Skeletal muscle cell (primary cell): ENCODE measurements at places on chromosomes 6 and 20.

DNA sequence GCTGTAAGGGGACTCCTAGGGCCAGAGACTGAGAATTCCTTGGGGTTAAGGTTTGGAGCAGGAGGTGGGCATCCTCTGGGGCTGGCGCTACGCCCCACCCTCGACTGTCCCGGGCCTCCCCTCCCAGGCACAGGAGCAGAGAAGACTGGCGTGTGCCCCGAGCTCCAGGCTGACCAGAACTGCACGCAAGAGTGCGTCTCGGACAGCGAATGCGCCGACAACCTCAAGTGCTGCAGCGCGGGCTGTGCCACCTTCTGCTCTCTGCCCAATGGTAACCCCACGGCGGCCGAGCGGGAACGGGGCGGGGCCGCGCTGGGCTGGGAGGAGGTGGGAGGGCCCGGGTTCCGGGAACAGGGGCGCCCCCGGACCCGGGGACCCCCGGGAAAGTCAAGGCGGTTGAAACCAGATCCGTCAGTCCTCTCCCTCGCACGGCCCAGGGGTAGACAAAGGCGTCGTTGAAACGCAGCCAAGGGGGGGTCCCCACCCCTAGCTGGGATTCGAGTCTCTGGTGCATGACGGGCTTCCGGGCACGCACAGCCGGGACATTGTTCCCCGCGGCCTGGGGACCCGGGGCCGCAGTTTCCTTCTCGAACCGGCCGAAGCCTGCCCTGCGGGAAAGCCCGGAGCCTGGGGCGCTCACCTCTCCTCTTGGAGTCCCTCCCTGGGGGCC, 844 bp downstream of the WFDC2 start:
- no peak for DNase-seq

DNA sequence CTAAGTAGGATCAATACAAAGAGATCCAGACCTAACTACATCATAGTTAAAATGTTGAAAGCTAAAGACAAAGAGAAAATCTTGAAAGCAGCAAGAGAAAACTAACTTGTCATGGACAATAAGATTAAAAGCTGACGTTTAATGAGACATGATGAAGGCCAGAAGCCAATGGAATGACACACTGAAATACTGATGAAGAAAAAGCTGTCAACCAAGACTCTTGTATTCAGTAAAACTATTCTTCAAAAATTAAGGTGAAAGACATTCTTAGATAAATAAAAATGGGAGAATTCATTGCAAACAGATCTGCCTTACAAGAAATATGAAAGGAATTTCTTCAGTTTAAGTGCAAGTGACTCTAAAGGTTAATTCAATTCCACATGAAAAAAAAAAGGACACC, 145.9 kb upstream of the KCNK16 start:
- no peak for DNase-seq

DNA sequence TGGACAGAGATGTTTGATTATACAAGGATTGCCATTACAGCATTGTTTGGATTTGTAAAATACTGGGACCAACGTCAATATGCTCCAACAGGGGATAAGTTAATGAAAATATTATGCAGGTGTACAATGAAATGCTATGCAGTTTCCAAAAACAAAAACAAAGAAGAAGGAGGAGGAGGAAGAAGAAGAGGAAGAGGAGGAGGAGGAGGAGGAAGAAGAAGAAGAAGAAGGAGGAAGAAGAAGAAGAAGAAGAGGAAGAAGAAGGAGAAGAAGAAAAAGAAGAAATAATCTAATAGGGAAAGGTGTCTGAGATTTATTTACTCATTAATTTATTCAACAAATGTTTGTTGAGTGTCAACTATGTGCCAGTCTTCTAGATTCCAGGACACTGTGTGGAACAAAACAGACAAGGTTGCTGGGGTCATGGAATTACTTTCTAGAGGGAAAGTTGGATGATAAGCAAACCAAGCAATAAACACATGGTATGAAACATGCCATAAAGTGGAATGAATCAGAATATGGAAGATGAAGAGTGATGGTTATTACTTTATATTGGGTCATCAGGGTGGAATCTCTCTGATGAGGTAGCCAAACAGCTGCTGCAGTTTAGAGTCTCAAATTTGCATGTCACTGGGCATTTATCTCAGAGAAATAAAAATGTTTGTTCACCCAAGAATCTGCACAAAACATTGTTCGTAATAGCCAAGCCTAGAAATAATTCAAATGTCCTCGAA, 6.3 kb upstream of the TRIM27 start:
- DNase-seq: no peak

DNA sequence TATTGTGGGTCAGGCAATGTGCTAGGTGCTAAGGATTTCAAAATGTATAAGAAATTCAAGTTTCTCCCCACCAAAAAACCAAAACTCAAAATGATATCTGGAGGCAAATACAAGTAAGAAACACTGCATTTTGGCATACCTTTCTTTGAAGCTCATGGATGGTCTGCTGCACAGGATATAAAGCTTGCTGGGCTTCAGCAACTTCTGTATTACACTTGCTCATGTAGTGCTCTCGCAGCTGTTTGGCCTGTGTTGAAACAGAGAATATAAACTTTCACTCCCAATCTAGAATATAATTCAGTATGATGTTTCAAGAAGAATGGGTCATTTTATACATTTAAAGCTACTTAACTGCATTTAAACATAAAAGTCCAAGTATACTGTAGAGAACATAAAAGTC, 39.6 kb downstream of the SHPRH start:
- DNase-seq: no peak

DNA sequence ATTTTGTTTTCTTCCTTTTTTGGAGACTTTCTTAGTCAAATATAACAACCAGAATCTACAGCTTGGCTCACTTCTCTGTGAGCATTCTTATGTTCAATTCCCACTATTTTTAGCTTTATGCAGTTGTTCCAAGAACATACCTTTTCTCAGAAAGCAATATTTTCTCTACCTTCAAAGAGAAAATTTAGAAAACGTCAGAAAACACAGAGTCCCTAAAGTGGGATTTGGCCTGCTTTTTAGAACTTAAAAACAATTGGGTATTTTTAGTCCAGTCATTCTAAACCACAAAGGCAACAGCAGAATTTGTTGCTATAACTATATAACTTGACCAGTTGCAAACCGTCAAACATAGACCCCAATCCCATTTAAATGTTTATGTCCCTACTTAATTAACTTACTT, 133.1 kb downstream of the MOXD1 start:
- no peak for DNase-seq

DNA sequence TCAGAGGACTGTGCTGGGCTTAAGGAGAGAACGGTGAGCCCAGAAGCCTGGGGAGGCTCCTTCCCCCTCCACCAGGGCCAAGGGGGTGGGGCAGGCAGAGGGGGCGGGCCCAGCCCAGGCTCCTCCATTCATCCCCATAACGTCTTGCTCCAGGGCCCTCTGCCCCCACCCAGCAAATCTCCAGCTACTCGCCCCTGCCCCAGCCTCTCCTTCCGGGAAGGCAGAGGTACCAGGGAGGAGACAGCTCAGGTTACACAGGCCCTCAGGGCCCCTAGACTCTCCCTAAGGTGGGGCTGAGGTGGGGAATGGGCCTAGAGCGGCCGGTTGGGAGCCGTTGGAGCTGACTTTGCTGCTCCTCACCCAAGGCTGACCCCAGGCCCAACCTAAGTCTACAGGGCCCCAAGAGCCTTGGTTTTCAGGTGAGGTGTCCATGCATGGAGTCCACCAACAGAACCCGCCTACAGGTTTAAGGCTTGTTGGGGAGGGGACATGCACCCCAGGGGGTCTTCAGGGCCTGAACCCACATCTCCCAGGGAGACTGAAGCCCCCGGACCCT, 1.2 kb downstream of the LAMA5 start:
- DNase-seq: no peak

DNA sequence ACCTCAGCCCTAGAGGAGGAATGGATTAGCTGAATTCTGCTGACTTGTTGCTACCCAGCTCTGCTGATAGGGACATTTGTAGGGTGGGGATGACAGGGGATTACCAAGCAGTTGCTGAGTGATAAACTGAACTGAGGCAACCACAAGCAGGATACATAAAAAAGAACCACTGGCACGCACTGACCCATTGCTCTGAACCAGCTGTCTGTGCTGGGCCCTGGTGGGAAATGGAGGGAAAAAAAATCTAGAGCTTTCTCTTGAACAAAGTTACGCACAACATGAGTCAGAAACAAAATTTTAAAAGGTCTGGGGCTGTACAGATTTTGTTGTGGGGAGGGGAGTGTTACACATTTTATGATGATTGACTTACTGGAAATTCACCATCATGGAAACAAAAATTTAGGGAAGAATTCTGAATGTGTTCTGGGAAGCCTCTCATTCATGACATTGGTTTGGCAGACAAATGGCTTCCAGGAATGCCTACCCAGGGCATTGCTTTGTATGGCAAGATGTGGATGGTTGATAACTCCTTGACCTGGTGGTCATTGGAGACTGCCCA, 37.7 kb downstream of the FOXO3 start:
- peak; percentile 76 for DNase-seq

- DNase-seq: no peak
Measured at GRCh38 chr6:150165020-150165702, 22.3 kb downstream of the PPP1R14C start.

GRCh38 chr6:35449287-35449881, 2.8 kb upstream of the FANCE start:
- no peak for DNase-seq

DNA sequence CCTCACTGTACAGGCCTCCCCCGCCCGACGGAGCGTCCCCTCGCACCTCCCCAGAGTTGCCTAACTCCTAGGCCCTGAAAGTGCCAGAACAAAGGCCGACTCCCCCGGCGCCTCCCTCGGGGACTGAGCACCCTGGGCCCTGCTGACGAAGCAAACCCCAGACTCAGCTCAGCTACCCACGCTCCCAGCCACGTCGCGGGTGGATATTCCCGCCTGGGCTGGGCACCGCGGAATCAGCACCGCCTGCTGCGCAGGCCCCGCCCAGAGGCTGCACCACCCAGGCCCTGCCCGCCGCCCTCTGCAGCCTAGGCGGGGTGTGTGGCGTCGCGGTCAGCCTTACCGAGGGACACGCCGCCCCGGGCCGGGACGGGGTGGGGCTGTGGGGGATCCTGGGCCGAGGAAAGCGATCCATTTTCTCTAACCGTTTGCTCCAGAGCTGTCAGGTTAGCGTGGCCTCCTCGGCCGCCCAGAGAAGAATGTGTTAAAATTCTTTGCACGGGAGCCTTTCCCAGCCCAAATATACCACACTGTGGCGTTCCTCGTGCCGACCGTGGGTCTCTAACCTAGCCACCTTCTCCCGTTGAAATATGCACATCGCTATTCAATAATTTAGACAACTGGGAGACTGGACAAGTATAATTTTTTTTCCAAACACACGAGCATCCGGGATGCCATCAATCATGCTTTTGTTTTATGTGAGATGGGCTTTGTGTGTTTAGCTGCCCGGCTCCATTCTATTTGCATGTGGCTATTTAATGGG, 31.4 kb downstream of the TFAP2A start:
- no peak for DNase-seq

- DNase-seq: no peak
Measured at GRCh38 chr6:137727216-137727765, 139.8 kb upstream of the TNFAIP3 start.

DNA sequence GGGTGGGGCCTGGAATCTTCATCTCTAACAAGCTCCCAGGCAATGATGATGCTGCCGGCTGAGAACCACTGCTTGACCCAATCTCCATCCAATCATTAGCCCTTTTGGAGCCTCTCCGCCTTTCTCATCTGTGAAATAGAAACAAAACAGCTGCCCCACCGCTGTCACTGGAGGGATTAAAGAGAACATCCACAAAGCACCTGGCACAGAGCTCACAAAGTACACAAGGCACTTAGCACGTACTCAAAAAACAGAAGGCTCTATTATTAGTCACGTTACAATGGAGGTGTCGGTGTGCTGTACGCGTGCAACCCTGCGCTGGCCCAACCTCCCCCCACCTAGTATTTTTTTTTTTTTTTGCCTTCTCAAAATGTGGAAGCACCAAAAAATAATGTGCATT, 213.5 kb upstream of the ARID1B start:
- no peak for DNase-seq

GRCh38 chr6:54244430-54244829, 63.8 kb upstream of the TINAG start:
- DNase-seq: no peak

- no peak for DNase-seq
Measured at GRCh38 chr6:163729127-163729872, 314.8 kb downstream of the QKI start.

- no peak for DNase-seq
Measured at GRCh38 chr20:50146214-50146613, 7.3 kb downstream of the PEDS1 start.

DNA sequence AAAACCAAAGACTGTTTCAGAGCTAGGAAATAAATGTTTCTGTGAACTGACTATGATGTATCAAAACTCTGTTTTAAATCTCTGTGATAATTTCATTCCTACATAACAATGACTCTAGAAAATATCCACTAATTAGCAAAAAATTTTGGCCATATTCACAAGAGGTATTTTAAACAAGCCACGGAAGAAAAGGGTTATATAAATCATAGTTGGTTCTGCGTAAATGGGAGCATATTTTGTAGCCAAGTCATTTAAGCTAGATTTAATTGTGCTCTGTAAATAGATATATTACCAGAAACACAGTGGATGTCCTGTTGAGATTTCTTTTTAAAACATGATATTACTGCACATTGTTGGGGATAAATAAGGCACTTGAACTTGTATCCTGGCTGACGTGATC, 416.5 kb upstream of the PLCB4 start:
- no peak for DNase-seq

GRCh38 chr20:5065879-5066383, 53.8 kb downstream of the PCNA start:
- peak; percentile 90 for DNase-seq

DNA sequence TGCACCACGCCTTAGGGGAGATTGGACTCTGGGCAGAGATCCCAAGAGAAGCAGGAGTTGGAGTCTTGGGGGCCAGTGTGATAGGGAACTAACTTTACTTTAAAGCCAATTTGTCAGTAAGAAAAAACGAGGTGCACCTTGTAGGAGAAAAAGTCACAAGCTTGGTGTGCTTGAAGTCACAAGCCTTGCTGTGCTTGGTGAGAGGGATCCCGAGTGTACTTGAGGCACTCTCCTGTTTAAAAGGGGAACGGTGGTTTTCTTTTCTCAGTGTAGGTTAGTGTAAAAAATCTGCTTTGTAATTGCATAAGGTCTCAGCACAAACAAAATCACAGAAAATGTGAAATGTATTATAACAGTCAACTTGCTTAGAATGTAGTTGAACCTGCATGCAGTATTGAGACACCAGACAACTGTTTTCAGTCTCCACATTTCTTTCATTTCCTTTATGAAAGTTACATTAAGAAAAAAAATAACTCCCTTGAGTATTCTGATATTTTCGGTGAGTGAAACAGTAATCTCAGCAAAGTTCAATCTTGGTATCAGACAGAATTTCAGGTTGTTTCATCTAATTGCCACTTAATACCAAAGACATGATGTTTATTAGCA, 111.1 kb upstream of the DUSP22 start:
- no peak for DNase-seq

DNA sequence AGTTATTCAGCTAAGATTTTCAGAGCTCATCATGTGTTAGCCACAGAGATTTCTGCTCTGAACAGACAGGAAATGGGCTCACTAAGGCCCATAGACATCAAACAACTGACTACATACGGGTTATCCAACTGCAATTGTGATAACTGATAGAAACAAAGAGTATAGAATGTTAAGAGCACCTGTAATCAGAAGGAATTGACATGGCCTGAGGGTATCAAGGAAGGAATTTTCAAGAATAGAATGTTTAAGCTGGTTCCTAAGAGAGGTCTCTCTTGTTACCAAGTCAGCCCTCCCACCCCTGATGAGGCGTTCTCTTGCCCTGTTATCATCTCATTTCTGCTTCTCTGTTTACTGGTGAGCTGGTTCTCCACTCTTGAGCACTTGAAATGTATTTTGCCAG, at the start of gene MEI4:
MEI4 (plus strand) TSS at position 301 of the 400 bp plus-strand sequence. CDS start 37,633 bp downstream, outside the sequence.
- DNase-seq: no peak
